ENCODE measurements at places on chromosomes 16 and 17.
A peak's percentile ranks its signal among the peaks of the same experiment; 100 is the strongest.

- DNase-seq: peak; percentile 39
Measured at GRCh38 chr17:77829843-77830799, 128.4 kb upstream of the TNRC6C start.

- no peak for DNase-seq
Measured at GRCh38 chr16:65116818-65117430, 4.9 kb downstream of the CDH11 start.

- peak; percentile 72 for DNase-seq
Measured at GRCh38 chr17:17913695-17914332, 58.4 kb downstream of the TOM1L2 start.

DNA sequence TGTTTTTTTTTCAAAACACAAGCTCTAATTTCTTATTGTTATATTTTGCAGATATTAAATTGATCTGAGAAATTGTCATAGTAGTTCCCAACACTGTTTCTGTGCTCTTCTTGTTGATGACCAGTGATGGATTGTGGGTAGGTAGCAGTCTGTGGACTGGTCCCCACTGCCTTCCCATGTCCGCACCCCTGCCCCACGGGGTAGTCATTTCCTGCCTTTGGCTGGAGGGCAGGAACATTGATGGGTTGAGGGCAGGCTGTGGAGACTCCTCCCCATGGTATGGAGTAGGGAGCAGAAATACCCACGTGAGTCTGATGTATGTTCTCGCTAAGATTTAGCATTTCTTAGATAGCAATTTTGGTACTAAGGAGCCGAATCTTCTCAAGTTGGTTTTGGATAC, 762.0 kb downstream of the CDH8 start:
- DNase-seq: no peak

Data from ovary (tissue), 10 donors.